ENCODE measurements at places on chromosomes 1 and 21. TPM values are rescaled to one million over a fixed set of nuclear protein-coding genes. Genes with fewer than 3 reads are reported as not detected.

Gene ATAD3C
- total RNA-seq = 0.30 TPM

Gene DLGAP3
- total RNA-seq = 0.66 TPM

GRCh38 chr1:221376286-221376685 is 365.6 kb downstream of the DUSP10 start:
- no peak for DNase-seq

DNA sequence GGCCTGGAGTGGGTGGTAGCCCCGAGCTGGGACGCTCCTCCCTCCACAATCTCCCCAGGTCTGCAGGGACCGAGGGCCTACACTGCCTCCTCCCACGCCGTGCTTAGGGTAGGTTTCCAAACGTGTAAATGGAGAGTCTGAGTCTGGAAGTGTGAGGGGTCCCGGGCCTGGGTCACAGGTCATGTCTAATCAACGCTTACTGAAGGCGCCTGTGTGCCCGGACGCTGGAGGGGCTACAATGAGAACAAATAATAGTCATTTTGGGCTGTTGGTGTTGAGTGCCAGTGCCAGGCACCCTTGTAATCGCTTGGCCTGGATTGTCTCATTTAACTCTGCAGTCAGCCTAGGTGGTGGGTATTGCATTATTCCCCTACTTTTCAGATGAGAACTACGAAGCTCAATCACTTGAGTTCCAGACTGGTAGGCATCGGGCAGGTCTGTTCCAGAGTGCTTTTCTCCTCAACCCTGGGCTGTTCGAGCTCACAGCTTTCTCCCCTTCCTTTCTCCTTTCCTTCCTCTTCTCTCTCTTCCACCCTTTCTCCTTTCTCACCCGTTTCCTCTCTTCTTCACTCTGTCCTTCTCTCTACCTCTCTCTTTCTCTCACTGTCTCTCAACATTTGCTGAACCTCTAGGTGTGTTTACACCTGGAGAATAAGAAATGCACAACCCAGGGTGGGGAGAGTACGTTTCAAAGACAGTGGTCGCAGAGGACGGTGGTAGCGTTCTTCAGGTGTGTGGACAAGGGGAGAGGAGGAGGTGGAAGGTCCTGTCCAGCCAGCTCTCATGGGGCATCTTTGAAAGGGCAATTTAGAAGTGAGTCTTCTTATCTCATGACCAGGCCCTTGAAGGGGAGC is 883 bp downstream of the SLC66A1 start:
- DNase-seq = no peak

DNA sequence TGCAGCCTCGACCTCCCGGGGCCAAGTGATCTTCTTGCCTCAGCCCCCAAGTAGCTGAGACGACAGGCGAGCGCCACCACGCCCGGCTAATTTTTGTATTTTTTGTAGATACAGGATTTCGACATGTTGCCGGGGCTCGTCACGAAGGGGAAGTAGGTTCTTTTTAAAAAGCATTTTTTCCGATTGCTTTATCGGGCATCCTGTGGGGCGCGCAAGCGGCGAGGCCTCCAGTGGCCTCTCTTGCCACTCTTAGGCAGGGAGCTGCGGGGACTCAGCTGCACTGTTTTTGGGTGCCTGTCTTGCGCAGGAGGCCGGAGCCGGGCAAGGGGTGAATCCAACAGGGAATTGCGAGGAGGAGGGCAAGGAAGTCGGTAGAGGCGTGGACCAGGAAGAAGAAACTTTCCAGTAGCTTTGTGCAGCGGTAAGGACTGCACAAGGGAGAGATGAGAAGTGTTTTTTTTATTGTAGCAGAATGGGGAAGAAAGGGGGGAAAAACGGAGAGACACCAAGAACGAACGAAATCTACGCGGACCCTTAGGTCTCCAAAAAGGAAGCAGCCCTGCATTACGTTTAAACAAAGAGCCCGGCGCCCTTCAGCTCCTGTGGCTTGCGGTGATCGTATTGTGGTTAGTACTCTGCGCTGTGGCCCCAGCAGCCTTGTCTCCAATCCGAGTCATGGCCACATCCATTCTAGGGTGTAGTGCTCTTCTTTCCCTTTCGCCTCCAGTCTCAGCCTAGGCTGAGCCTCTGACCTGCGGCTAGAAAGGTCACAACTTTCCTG is 164.8 kb downstream of the PPIAL4G start:
- peak; percentile 86 for DNase-seq
